ENCODE measurements at places on chromosomes 12 and 14.

- peak; percentile 16 for DNase-seq
Measured at GRCh38 chr14:21382886-21383847, 652 bp downstream of the SUPT16H start.

DNA sequence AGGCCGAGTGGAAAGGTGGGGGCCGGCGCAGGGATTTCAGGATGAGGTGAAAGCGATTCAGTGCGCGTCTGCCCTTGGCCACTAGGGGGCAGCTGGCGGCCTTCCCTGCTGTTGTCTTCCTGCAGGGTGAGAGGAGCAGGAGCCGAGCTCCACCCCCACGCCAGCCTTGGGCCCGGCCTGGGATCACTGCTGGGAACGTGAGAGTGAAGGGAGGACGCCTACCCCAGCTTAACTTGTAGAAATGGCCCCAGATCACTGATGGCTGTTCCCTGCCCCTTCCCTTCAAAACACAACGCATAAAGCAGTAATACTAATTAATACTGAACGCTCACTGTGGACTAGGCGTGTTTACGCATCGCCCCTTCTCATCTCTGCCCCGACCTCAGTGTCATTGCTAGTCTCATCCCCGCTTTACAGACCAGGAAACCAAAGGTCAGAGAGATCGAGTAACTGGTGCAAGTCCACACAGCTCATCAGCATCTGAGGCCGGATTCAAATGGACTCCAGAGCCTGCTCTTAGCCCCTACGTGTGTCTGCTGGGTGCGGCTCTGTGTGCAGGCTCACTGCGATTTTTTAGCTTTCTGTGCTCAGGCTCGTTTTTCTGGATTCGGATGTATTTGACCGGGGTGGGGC, 24.3 kb downstream of the MVK start:
- peak; percentile 47 for DNase-seq

DNA sequence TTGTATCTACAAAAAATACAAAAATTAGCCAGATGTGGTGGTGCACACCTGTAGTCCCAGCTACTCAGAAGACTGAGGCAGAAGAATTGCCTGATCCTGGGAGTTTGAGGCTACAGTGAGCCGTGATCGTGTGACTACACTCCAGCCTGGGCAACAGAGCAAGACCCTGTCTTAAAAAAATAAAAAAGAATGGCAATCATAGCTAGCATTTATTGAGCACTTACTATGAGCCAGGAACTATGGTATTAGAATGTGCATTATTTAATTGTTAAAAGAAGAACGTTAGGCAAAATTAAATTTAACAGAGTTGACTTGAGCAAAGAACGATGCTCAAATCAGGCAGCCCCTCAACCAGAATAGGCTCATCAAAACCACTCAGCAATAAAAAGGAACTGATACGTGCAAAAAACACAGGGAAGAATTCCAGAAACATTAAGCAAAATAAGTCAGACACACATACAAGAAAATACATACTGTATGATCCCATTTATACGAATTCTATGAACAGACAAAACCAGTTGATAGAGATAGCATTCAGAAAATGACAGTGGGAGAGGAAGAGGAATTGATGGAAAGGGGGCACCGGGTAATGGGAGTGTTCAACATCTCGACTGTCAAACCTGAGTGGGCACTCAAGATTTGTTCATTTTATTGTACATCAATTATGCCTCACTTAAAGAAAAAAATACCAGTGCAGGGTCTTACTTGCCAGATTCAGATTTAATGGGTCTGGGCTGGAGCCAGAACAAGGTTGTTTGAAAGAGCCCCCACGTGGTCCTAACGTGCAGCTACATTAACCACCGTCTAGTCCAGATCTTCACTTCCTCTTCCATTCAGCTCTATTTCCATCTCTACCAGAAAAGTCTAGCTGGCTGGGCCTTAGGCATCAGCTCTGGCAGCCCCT, 8.0 kb downstream of the SCNN1A start:
- no peak for DNase-seq

- no peak for DNase-seq
Measured at GRCh38 chr12:107131832-107132616, 38.7 kb upstream of the CRY1 start.

DNA sequence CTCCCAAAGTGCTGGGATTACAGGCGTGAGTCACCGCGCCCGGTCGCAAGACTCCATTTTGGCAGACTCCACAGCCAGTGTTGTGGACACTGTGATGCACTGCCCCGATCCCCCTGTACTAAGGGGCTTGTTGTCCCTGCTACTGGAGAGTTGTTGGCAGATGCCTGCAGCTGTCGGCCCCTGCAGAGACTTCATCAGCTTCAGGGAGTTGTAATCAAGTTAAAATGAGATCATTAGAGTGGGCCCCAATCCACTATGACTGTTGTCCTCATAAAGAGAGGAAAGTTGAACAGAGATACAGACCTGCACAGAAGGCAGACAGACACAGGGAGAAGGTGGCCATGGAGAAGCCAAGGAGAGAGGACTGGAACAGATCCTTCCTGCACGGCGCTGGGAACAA, 23.7 kb upstream of the TUBA1A start:
- no peak for DNase-seq

DNA sequence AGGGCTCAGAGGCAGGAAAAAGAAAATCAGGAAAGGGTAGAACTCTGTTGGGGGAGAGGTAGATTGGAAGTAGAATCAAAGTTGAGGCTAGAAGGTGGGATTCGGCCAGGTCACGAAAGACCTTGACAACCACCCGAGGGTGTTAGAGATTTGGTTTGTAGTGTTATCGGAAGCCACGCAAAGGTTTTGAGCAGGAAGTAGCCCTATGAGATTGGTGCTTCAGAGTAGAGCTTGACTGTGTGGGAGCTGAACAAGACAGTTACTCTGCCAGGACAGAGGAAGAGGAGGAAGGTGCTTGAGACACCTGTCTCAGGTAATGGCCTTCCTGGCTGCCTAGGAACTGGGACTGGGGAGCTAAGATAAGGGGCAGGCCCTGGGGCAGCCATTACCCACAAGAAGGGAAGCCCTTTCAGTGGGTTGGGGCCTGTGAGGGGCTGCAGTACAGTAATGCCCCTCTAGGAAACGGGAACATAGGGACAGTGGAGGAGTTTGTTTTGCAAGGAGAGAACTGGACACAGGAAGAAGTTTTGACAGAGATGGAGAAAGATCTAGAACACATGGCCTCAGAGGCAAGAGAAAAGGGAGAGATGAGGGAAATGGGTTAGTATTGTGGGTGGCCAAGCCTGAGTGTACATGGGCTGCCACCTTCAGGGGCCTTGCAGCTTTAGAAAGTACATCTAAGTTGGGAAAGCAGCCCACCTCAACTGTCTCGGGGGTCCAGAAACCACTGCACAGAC, 73.5 kb downstream of the RIN3 start:
- DNase-seq: no peak

DNA sequence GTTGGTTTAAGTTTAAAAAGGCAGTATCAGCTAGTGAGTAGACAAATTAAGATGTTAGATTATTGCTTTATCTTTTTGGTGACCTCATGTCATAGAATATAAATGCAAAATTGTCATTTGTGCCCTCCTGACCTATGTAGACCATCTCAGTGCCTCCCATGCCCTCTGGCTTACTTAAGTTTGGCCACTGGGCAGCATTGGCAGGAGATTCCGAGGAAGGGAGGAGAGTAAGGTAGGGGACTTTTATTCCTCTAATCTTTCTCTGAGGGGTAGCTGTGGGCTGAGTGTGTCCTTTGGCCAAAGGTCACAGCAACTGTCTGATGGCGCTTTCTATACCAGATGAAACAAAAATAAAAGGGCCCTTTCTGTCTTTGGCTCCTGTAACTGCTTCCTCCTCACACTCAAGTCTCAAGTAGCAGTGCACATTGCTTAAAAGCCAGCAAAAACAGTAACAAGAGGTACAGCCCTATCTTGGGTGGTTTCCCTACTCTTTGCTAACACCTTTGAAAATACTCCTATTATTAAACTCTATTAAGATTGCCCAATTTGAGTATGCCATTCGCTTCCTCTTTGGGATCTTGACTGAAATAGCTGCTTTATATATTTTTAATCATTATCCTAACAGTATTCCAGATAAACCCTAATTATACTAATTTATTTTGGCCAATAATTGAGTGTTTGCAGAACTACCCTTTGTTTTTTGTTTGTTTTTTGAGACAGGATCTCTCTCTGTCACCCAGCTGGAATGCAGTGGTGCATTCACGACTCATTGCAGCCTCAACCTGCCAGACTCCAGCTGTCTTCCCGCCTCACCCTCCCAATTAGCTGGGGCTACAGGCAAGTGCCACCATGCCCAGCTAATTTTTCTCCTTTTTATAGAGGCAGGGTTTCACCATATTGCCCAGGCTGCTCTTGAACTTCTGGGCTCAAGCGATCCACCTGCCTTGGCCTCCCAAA, 56.5 kb upstream of the KCNH3 start:
- no peak for DNase-seq

- DNase-seq: no peak
Measured at GRCh38 chr12:28110329-28110728, 79.9 kb upstream of the CCDC91 start.

DNA sequence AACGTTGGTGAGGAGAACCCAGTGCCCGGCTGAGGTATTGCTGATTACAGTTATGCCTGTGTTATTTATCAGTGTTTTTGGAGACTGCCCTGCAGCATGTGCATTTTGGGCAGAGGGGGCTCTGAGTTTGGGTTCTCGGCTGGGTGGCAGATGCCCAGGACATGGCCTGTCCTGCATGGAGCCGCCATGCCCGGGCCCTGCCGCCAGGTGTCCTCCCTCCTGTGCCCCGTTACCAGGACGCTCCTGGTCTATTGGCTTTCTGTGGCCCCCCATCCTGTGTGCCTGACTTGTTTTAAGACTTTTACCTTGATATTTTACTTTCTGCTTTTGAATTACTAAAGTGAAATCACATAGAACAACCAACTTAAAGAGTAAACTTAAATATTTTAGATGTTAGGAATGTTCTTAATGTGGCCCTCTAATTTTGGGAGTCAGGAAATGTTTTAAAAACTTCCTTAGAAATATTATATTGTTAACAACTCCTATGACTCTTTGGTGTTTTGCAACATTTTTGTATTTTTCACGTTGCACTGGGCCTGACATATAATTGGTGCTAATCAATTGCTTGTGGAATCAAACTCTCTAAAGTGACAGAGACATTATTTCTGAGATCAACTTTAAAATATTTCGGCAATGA, 51.8 kb downstream of the PRIMA1 start:
- no peak for DNase-seq

DNA sequence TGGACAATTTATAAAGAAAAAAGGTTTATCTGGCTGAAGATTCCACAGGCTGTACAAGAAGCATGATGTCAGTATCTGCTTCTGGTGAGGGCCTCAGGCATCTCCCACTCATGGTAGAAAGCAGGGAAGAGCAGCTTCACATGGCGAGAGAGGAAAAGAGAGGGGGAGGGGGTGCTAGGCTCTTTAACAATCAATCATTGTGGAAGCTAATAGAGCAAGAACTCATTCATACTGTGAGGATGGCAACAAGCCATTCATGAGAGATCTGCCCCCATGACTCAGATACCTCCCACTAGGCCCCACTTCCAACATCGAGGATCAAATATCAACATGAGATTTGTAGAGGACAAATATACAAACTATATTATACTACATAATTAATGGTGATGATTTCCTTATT, 361.9 kb upstream of the FAR2 start:
- DNase-seq: no peak

- DNase-seq: no peak
Measured at GRCh38 chr12:80269803-80270552, 170.6 kb downstream of the OTOGL start.

GRCh38 chr12:127273626-127274025, 993.3 kb upstream of the TMEM132C start:
- DNase-seq: no peak

DNA sequence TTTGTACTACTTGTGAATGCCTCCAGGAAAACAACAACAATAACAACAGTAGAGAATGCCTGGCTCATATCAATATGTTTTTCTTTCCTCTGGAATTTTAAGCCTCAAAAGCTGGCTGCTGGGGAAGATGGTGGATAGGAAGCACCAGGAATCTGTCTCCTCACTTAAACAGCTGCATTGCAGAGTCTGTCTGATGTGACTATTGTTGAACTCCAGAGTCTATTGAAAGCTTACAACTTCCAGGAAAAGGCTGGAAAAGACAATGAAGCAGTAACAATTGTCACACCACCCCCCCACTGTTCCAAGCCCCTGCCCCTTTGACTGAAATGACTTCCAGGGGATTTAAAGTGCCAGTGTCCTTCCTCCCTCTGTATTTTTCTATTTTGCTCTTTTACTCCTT, 309.7 kb downstream of the BMP4 start:
- DNase-seq: no peak

- no peak for DNase-seq
Measured at GRCh38 chr14:69553252-69553651, 21.4 kb downstream of the CCDC177 start.

GRCh38 chr12:6235499-6235898, 35.3 kb downstream of the CD9 start:
- DNase-seq: no peak

DNA sequence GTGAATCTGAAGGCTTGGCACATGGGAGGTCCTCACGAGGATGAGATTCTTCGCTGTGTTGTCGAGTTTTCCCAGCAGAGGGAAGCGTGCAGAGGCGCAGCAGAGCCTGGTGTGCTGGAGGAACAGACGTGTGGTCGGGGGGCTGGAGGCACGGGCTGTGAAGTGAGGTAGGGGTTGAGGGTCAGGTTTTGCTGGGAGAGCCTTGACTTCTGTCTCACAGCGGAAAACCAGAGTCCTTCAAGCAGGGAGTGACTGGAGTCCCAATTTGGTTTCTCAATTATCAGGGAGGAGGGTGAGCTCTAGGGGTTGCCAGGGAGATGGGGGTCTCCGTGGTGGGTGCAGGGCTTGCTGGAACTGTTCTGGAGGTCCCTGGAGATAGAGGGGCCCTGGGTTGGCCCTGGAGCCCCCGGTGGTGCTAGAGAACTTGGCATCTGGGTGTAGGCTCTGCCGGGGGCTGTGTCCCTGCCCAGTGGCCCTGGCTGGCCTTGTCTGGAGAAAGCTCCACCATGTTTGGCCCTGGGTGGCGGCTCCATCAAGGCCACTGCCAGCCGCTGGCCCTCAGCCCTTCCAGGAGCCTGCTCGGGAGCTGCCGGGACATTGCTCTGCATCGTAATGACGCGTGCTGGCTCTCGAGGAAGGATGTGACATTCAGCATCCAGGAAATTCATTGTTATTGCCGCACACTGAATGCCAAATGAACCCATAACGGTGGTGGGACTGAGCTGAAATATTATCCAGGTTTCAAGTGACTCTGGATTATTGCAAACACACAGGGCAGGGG, 215.7 kb downstream of the KIF26A start:
- DNase-seq: no peak

DNA sequence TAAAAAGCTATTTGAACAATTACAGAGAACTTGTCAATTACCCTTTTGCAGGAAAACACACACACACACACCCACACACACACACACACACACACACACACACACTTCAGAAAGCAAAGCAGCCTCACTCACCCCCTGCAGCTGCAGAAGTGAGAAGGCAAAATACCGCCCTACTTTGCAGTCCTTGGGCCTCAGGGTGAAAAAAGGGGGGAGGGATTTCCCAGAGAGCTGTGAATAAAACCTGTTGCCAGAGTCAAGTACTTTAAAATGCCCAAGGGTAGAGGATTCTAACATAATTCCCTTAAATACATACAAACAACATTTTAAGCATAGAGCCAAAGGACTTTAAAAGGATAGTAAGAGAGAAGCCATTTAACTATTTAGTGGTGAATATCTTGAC, 285.9 kb downstream of the MDGA2 start:
- no peak for DNase-seq
